ENCODE measurements at places on chromosomes 4 and X.

DNA sequence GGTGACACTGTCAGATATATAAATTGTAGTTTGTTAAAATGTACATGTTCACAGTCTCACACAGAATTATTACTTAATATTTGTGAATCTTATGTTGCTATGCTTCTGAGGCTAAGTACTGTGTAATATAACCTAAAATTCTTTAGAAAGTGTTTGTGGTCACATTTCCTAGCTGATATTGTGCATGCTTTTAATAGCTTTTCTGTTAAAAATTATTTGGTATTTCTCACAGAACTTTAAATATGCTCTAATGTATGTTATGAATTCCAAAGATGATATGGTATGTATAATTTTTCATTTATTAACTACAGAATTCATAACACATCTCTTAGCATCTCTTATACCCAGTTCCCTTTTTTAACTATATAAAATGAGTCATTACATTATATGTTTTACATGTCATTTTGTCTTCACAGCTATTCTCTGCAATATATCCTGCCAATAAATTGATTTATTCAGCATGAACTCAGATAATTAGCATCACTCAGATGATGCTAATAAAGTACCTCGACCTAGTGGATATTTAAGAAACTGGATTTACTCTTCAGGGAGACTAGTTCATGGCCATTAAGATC is 9.3 kb downstream of the PTPN13 start:
- no peak for DNase-seq

- no peak for DNase-seq
These were observed 10.2 kb downstream of the DUSP9 start for GRCh38 chrX:153657161-153657560.

DNA sequence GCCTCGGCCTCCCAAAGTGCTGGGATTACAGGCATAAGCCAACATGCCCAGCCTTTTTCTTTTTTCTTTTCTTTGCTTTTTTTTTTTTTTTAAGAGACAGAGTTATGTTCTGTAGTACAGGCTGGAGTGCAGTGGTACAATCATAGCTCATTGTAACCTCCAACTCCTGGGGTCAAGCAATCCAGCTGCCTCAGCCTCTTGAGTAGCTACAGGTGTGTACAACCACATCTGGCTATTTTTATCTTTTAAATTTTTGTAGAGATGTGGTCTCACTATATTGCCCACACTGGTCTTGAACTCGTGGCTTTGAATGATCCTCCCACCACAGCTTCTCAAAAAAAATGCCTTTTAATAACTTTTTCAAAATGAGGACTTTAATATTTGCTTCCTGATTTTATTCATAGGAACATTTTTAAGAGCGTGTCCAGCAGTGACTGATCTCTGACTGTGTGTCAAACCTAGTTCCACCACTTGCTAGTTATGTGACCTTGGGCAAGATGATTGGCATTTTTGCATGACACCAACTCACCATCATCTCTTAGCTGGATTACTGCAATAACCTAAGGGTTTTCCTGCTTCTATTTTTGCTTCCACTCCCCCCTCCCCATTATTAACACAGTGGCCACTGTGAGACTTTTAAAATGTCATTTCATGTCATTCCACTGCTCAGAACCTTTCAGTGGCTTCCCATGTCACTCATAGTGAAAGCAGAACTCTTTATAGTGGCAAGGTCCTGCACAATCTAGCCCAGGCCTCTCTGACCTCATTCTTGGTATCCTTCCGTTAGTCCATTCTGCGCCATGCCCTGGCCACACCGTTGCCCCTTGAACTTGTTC is 4.5 kb upstream of the TNIP3 start:
- no peak for DNase-seq

DNA sequence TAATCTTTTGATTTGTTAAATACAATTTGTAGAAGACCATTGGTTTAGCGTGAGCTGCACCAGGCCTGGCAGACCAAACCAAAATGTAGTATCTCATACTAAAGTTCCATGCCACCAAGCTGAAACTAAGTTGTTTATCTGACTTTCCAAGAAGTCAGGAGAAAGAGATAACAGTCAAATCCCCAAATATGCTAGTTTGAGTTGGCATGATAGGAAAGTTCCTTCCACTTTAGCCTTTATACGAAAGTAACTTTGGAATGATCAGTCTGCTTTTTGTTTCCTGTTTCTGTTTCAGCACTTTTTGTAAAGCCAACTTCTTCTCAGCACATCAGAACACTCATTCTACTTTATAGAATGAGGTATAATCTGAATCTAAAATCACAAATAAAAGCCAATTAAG is 449.2 kb downstream of the GRXCR1 start:
- no peak for DNase-seq

GRCh38 chrX:30572004-30572403 is 5.6 kb downstream of the TASL start:
- no peak for DNase-seq

- no peak for DNase-seq
These were observed 13.1 kb upstream of the EOLA1 start for GRCh38 chrX:149527705-149528104.
